K562 (cell line): ENCODE measurements at places on chromosomes 11 and 22. TPM values are rescaled to one million over a fixed set of nuclear protein-coding genes. Genes with fewer than 3 reads are reported as not detected.

Gene HSD17B12
- 21.3 and 23.8 TPM in 2 replicates for total RNA-seq

Gene CRYBA4
- 3.3 and 3.9 TPM in 2 replicates for total RNA-seq

DNA sequence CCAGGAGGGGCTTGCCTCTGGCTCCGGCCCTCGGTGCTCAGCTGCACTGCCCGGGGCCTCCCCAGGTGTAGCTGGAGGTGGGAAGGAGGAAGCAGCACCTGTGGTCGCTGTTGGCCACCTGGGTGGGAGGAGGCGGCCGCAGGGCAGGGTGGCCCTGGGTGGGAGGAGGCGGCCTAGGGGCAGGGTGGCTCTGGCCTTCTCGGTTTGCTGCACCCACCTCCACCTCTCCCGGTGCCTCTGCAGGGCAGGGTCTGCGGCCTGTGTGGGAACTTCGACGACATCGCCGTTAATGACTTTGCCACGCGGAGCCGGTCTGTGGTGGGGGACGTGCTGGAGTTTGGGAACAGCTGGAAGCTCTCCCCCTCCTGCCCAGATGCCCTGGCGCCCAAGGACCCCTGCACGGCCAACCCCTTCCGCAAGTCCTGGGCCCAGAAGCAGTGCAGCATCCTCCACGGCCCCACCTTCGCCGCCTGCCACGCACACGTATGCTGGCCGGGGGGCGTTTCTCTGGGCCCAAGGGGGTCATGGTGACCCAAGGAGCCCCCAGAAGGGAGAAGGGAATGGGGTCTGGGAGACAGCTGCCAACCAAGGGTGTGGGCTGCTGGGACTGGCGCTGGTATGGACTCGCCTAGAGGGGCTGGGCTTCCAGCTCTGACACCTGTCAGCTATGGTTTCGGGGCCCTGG lies 20.6 kb downstream of the MUC5AC start:
- no peak overlapping the region for H3K27ac ChIP-seq
- DNase-seq = no peak
- no peak overlapping the region for H3K4me3 ChIP-seq
- peaks cover 18% of the 10 kb centered on the region; the same call in 1 of the 2 replicates for H3K4me1 ChIP-seq
- H3K36me3 ChIP-seq = no peaks in the 10 kb centered on the region
- H3K27me3 ChIP-seq = peaks cover 22% of the 10 kb centered on the region

- H3K4me1 ChIP-seq = no peaks in the 10 kb centered on the region; the same call in 2 of the 3 replicates
- H3K27ac ChIP-seq = no peak overlapping the region
- H3K36me3 ChIP-seq = no peaks in the 10 kb centered on the region
- no peaks in the 10 kb centered on the region; the same call in 1 of the 2 replicates for H3K27me3 ChIP-seq
- no peak for DNase-seq
- H3K4me3 ChIP-seq = no peak overlapping the region
Measured at GRCh38 chr11:128451652-128452470, 135.5 kb downstream of the ETS1 start.

DNA sequence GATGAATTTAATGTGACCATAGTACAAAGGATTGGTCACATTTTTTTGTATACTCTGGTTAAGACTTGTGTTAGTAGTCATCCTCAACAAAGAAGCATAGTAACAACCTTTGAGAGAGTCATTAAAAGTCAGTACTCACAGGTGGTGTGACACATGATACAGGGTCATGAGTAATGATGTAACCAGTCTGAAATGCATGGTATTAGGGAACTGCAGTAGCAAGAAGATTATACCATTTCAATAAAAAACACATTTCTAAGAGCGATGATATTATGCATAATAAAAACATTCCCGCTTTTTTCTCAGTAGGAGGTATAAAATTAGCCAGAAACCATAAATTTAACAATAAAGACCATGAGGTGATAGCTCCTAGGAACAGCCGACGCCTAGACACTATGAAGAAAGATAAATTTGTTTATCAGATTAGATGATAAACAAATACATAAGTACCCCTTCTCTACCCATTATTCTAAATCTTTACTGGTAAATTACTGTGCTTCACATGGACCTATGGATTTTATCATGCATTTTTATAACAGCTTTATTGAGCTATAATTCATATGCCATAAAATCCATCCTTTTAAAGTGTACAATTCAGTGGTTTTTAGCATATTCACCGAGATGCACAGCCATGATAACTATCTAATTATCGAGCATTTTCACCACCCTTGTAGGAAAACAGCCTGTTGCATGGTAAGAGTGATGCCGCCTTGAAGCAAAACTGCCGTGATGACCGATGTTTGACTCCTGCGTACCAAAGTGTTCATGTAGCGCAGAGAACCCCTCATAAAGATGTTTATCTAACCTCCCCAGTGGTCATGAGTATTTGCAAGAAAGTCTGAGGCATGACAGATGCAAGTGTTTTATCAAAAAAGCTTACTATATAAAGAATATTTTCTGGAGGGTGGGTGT lies 41.8 kb downstream of the TMPRSS5 start:
- H3K4me1 ChIP-seq = peaks cover 9% of the 10 kb centered on the region; the same call in 1 of the 2 replicates
- peaks cover 6% of the 10 kb centered on the region for H3K36me3 ChIP-seq
- peak overlapping the region; percentile 97 for H3K27ac ChIP-seq
- H3K4me3 ChIP-seq = peak overlapping the region; percentile 28
- H3K27me3 ChIP-seq = no peaks in the 10 kb centered on the region

Gene PATE4
- total RNA-seq = not detected in 2 replicates

DNA sequence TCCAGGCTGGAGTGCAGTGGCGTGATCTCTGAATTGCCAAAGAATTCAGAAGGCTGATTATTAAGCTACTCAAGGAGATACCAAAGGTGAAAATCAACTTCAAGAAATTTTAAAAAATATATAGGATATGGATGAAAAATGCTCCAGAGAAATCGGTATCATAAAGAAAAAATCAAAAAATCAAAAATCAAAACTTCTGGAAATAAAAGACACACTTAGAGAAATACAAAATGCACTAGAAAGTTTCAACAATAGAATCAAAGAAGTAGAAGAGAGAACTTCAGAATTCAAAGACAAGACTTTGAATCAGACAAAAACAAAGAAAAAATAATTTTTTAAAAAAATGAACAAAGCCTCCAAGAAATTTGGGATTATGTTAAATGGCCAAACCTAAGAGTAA lies 45.6 kb upstream of the CLTCL1 start:
- no peaks in the 10 kb centered on the region for H3K4me1 ChIP-seq
- H3K27ac ChIP-seq = no peak overlapping the region
- DNase-seq = no peak
- no peaks in the 10 kb centered on the region for H3K27me3 ChIP-seq
- H3K4me3 ChIP-seq = no peak overlapping the region
- peaks cover 82% of the 10 kb centered on the region for H3K36me3 ChIP-seq

- H3K4me3 ChIP-seq = no peak overlapping the region
- H3K4me1 ChIP-seq = no peaks in the 10 kb centered on the region; the same call in 1 of the 3 replicates
- H3K27me3 ChIP-seq = no peaks in the 10 kb centered on the region
- no peak overlapping the region for H3K27ac ChIP-seq
Measured at GRCh38 chr11:64141081-64141783, 24.7 kb downstream of the MACROD1 start.

DNA sequence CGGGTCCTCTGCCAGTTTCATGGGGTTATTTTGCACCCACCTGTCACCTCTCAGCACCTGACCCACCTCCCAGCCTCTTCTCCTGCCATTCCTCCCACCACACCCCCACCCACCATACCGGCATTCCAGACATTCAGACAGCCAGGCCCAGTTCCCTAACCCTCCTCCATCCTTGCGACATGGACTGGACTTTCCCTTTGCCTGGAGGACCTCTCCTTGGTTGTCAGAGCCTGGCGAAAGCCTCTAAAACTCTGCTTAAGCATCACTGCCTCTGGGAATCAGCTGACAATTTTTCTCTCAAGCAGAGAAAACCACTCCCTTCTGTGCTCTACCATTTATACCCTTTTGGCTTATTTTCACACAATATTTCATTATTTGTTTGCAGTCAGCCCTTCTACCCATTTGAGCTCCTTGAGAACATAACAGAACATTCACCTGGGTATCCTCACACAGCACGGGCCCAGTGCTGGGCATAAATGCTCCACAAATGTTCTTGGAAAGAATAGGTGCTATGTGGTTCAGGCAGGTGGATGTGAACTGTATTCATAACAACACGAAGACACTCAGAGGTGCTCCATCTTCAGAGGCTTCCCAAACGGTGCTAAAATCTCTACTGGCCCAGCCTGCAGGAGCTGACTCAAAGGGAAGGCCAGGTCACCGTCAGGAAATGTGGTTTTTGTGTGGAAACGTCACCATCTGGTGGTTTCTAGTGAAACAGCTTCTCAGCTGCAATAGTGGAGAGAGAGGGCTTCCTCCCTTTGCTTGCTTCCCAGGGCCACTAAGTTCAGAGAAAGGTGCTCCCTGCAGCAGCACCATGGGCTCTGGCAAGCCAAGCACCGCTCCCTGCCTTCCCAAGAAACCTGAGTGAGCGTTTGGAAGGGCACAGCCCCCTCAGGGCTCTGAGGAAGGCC lies 10.4 kb downstream of the SPATA19 start:
- DNase-seq = peak; percentile 22
- H3K4me3 ChIP-seq = no peak overlapping the region
- H3K27ac ChIP-seq = no peak overlapping the region
- H3K27me3 ChIP-seq = no peaks in the 10 kb centered on the region
- no peaks in the 10 kb centered on the region for H3K4me1 ChIP-seq
